Thymus (tissue), 14 donors: ENCODE measurements at places on chromosomes 4 and X. TPM values are rescaled to one million over a fixed set of nuclear protein-coding genes. Genes with fewer than 3 reads are reported as not detected.

DNA sequence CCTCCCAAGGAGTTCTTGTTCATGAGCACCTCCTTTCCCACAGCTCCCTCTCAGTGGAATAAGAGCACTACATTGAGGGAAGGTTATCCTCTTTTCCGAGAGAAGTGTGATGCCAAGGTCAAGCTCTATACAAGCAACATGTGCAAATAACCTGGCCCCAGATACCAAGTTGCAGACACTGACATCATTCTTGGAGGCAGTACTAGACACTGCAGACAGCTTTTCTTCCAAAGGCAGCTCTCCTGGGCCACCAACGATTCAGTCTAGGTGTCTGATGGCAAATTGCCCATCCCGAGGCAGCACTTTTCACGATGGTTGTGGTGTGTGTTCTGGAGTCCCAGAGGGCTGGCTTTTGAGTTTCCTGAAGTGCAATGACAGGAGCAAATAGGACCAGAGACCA is 384.9 kb downstream of the TLL1 start:
- no peak for DNase-seq

- no peak for DNase-seq
Observed at GRCh38 chr4:75919920-75920319, 17.7 kb upstream of the PPEF2 start.

STAP1 gene
- 17.3 TPM for total RNA-seq

TSPYL2 gene
- 12.7 TPM for total RNA-seq

SFRP2 gene
- total RNA-seq = 1.7 TPM

GRCh38 chr4:25795566-25796454 is 67.0 kb downstream of the SEL1L3 start:
- DNase-seq = no peak

GRCh38 chr4:126267689-126268088 is 952.9 kb downstream of the FAT4 start:
- DNase-seq = no peak

ARMCX4 gene
- 1.8 TPM for total RNA-seq

- DNase-seq = no peak
Observed at GRCh38 chr4:139933541-139933940, 220.4 kb downstream of the MAML3 start.

DNA sequence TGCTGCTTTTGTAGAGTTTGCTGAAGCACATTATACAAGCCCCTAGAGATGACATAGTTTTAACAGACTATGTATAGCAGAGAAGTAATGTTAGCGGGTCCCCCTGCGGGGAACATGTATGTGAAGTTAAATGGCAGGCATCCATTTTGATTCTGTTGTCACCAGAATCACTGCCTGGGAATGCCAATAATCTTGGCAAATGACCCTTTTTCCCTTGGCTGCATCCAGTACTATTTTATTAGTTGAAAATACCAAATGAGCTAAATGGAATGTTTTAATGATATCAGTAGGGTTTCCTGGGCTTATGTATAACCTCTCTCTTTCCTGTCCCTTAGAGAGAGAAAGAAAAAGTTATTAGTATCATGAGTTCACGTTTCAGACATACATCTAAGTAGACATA is 93.6 kb downstream of the LIMCH1 start:
- no peak for DNase-seq

- no peak for DNase-seq
Observed at GRCh38 chrX:14590216-14590615, 60.9 kb downstream of the GLRA2 start.

GRCh38 chr4:4440333-4441061 is 53.6 kb downstream of the NSG1 start:
- no peak for DNase-seq

DNA sequence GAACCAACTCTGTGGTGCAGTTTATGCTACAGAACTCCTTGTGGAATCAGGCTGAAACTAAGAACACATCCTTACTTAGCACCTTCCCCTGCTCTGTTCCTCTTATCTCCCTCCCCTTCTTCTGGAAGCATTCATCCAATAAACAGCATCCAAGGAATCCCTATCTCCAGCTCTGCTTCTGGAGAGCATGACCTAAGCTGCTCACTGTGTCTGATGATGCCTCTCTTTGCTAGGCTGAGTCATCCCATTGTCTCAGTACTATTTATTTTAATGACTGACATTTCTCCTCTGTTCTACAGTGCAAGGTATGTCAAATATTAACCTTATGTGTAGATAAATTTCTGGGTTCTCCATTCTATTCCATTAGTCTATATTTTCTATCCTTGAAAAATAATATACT is 71.2 kb downstream of the BEND2 start:
- no peak for DNase-seq

CNGA1 gene
- total RNA-seq = 0.14 TPM

- DNase-seq = peak; percentile 21
Observed at GRCh38 chrX:41516999-41517765, 70.0 kb downstream of the NYX start.

GRCh38 chr4:107711831-107712230 is 8.2 kb downstream of the PAPSS1 start:
- no peak for DNase-seq

DNA sequence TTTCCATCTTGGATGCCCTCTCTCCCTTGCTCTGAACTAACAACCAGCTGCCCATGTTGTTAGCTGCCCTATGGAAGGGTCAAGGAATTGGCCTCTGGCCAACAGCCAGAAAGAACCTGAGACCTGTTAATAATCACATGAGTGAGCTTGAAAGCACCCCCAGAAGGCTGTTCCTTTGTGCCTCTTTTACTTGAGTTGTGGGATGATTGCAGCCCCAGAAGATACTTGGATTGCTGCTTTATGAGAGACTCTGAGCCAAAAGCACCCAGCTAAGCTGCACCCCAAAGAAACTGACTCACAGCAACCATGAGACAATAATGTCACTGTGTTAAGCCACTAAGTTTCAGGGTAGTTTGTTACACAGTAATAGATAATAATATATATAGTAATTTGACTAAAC is 73.3 kb downstream of the FRYL start:
- DNase-seq = no peak

GRCh38 chr4:105588252-105588651 is 35.8 kb downstream of the ARHGEF38 start:
- peak; percentile 6 for DNase-seq
